ENCODE measurements at places on chromosomes 5 and 9.
A peak's percentile ranks its signal among the peaks of the same experiment; 100 is the strongest.

DNA sequence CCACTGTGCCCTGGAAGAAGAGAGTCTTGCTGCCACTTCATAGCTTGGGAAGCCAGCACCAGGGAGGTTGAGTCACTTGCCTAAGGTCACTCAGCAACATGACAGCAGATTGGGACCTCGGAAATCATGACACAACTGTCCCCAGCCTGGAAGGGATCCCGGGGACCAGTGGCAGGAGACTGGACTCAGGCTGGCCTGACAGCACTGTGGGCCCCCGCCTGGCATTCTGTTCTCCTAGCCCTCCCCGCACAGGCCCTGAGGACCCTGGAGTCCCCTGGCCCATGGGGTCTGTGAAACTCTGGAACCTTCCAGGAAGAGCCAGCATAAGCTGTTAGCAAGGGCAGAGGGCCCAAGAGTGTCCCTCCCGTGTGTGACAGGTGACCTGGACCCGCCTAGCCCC is 64.9 kb downstream of the COL5A1 start:
- peaks cover 39% of the 10 kb centered on the region for H3K4me1 ChIP-seq
- peaks cover 2% of the 10 kb centered on the region for H3K27me3 ChIP-seq
- no peak for DNase-seq

DNA sequence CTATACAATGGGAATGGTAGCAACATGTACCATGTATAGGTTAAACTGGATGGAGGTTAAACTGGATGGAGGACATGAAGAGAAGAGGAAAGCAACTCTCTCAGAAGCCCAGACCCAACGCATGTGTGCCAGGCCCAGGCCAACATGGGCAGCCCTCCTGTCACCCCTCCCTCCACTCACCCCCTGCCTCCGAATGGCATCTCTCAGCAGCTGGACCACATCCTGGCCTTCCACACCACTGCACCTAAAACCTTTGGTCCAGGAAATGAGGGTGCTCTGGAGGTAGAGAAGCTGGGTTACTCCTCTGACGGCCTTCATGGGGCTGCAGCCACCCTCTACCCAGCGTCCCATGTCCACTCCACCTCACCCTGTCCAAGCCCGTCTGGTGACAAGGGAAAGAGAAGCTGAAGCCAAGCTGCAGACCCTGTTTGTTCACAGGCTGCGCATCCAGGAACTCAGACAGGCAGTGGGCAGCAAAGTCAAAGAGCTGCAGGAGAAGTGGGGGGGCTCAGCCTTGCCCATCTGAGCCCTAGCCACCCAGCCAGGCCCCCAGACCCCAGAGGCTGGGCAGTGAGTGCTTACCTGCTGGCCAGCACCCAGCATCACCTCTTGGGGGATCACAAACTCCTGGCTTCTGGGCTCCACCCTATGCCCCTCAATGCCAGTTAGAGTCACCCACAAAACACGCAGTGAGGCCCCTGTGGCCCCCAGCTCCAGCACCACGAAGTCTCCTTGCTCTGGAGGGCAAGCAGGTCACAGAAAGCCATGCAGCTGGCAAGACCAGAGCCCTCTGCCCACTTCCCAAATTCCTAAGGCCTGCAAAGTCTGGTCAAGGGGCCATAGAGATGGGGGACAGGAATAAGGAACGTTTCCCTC is 8.5 kb downstream of the HK3 start:
- H3K27ac ChIP-seq, result no peak overlapping the region
- DNase-seq, result no peak
- no peaks in the 10 kb centered on the region for H3K36me3 ChIP-seq
- H3K4me1 ChIP-seq, result no peaks in the 10 kb centered on the region
- no peak overlapping the region for H3K4me3 ChIP-seq

GRCh38 chr5:177988989-177989625 is 6.9 kb downstream of the PROP1 start:
- H3K36me3 ChIP-seq, result no peaks in the 10 kb centered on the region
- no peak overlapping the region for H3K27ac ChIP-seq
- peaks cover 9% of the 10 kb centered on the region for H3K27me3 ChIP-seq
- no peaks in the 10 kb centered on the region for H3K4me1 ChIP-seq

GRCh38 chr5:175380701-175381100 is 63.3 kb downstream of the DRD1 start:
- DNase-seq, result no peak
- no peaks in the 10 kb centered on the region for H3K36me3 ChIP-seq
- no peak overlapping the region for H3K4me3 ChIP-seq
- H3K27ac ChIP-seq, result no peak overlapping the region

DNA sequence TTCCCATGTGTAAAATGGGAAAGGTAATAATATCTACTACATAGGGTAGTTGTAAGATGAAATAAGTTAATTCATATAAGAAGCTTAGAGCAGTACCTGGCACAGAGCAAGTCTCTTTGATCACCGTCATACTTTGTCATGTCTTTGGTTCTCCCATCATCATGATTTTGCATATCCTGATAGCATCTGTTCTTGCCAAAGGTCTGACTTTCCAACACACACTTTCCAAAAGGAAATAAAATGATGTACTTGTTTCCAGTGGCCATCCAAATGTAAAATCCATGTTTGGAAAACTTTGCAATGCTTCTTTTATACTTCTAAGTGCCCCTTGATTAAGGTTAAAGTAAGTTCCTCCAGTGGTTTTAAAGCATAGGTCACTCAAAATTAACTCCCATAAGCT is 266.9 kb upstream of the PTGER4 start:
- no peaks in the 10 kb centered on the region for H3K27me3 ChIP-seq
- no peak overlapping the region for H3K27ac ChIP-seq
- no peak for DNase-seq
- H3K36me3 ChIP-seq, result no peaks in the 10 kb centered on the region
- no peak overlapping the region for H3K4me3 ChIP-seq

DNA sequence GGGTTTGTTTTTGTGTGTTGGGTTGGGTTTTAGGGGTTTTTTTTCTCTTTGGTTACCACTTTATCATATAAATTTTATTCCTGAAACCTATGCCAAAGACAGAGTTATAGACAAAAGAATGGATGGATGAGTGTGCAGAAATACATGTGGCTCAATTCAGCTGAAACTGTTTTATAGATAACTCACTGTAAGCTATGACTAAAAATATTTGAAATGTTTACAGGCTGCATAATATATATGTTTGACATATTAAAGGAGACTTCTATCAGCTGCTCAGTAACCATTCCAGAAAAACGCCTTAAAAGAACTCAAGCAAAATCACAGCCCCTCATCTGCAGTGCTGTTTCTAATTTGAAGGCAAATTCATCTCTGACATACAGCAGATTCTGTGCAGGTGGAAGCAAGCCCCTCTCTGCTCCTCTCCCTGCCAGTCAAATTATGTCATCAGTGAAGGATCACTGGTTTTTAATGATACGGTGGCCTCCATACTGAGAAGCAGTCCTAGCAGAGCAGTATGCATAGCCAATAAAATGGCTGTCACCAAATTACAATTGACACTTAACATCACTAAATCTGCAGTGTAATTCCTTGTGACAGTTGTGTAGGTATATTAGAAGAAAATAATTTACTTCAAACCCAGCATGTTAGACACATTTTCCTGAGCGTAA is 301.6 kb downstream of the NR2F1-AS1 start:
- H3K27me3 ChIP-seq, result peaks cover 3% of the 10 kb centered on the region
- H3K36me3 ChIP-seq, result no peaks in the 10 kb centered on the region
- peaks cover 51% of the 10 kb centered on the region for H3K4me1 ChIP-seq
- H3K27ac ChIP-seq, result no peak overlapping the region

- H3K4me1 ChIP-seq, result peaks cover 36% of the 10 kb centered on the region
- DNase-seq, result no peak
Measured at GRCh38 chr5:81789033-81789432, 38.1 kb upstream of the SSBP2 start.

GRCh38 chr5:7320701-7321301 is 75.1 kb upstream of the ADCY2 start:
- no peak overlapping the region for H3K4me3 ChIP-seq
- H3K4me1 ChIP-seq, result peaks cover 18% of the 10 kb centered on the region
- no peaks in the 10 kb centered on the region for H3K36me3 ChIP-seq
- H3K27ac ChIP-seq, result no peak overlapping the region
- H3K27me3 ChIP-seq, result peaks cover 4% of the 10 kb centered on the region

DNA sequence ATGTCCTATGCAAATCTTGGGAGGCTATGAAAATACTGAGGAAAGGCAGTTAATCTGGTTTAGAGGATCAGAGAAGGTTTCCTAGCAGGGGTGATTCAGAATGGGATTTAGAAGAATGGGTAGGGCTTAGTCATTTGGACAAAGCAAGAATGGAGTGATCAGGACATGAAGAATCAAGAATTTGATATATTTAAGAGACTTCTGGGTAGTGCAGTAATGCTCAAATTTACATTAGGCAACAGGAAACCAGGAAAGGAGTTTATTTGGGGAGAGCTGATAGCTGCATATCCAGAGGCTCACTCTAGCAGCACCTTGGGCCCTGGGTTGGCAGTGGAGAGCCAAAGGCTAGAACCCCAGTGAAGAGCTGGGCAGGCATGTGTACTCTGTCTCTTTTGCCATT is 78.9 kb upstream of the PAPPA start:
- no peak overlapping the region for H3K4me3 ChIP-seq
- H3K36me3 ChIP-seq, result no peaks in the 10 kb centered on the region
- no peaks in the 10 kb centered on the region for H3K27me3 ChIP-seq
- no peak for DNase-seq

DNA sequence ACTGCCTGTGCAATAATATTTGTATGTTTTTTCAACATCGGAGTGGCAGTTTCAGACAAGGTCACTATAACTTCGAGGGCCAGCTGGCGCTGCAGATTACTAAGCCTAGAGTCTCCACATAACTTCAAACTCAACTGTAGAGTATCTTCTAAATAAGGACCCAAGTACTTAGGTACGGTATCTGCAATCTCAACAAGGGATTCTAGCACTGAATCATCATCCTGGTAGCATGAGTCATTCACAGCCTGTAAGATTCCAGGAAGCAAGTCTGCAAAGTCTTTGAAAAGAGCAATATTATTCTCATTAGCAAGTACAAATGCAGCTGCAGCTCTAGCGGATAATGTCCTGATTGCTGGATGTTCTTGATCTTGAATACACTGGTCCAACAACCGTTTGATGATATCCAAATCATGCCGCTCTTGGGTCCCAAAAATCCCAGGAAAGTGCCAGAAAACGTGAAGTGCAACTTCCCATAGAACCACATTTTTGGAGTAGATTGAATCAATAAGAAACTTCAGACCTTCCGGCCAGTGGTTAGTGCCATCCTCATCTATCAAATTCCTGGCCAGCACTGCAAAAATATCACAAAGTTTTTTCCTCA is 654 bp downstream of the RANBP6 start:
- H3K27me3 ChIP-seq, result no peaks in the 10 kb centered on the region
- H3K4me1 ChIP-seq, result peaks cover 43% of the 10 kb centered on the region
- H3K27ac ChIP-seq, result peak overlapping the region; percentile 99
- peak overlapping the region; percentile 100 for H3K4me3 ChIP-seq
- no peak for DNase-seq
- peaks cover 52% of the 10 kb centered on the region for H3K36me3 ChIP-seq

DNA sequence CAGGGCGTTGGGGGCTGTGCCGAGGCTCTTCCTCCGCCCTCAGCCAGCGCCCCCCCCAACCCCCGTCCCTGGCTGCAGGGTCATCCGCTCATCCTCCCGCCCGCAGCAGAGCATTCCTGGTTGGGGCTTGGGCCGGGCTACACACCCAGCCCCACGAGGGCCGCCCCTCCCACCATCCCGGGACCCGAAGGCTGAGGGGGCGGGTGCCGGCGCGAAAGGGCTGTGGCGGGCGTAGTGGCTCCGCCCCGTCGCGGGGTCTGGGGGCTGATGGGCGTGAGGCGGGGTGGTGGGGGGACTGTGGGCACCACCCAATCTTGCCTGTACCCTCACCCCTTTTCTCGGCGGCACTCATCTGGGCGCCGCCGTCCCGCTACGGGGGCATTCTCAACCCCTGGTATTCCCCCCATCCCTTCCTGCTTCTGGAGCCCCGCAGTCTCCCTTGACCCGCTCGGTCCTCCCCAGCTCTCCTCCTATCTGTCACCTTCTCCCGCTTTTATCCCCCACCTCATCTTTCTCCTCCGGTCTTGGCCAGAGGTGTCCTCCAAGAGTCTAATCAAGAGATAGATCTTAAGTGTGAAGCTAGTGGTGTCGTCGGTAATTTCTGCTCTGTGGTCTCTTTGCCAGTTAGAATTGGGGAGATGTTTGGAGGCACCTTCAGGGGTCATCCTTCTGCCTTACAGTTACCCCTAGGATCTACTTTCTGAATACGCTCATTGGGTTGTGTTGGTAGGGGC is 1.6 kb downstream of the FER start:
- peaks cover 3% of the 10 kb centered on the region for H3K27me3 ChIP-seq
- H3K36me3 ChIP-seq, result no peaks in the 10 kb centered on the region
- peak overlapping the region; percentile 94 for H3K4me3 ChIP-seq
- H3K27ac ChIP-seq, result no peak overlapping the region

GRCh38 chr9:124694414-124695279 is 76.5 kb downstream of the NR6A1 start:
- H3K36me3 ChIP-seq, result peaks cover 49% of the 10 kb centered on the region
- peaks cover 55% of the 10 kb centered on the region for H3K4me1 ChIP-seq
- no peak overlapping the region for H3K4me3 ChIP-seq
- DNase-seq, result no peak

DNA sequence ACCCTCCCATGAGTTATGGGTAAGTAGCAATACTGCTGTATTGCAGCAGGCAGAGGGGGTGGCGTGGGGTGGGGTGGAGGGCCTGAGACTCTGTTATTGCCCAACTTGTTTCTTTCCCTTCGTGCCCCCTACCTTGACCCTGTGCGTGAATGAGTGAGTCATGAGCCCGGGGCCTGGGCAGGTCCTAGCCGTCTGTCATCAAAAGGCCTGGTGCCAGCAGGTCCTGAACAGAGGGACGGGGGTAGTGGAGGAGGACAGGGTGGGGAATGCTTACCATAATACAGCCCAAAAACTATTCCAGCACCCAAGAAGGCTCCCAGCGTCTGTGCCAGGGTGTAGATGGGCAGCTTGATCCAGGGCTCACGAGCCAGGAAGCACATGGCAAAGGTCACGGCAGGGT is 4.3 kb downstream of the AQP3 start:
- H3K27ac ChIP-seq, result no peak overlapping the region
- H3K27me3 ChIP-seq, result peaks cover 34% of the 10 kb centered on the region
- H3K4me1 ChIP-seq, result peaks cover 64% of the 10 kb centered on the region

- H3K27me3 ChIP-seq, result peaks cover 11% of the 10 kb centered on the region
- peaks cover 19% of the 10 kb centered on the region for H3K4me1 ChIP-seq
- H3K4me3 ChIP-seq, result no peak overlapping the region
- DNase-seq, result peak; percentile 86
- H3K27ac ChIP-seq, result no peak overlapping the region
- H3K36me3 ChIP-seq, result peaks cover 5% of the 10 kb centered on the region
Measured at GRCh38 chr9:136488247-136489214, 5.7 kb upstream of the SEC16A start.

DNA sequence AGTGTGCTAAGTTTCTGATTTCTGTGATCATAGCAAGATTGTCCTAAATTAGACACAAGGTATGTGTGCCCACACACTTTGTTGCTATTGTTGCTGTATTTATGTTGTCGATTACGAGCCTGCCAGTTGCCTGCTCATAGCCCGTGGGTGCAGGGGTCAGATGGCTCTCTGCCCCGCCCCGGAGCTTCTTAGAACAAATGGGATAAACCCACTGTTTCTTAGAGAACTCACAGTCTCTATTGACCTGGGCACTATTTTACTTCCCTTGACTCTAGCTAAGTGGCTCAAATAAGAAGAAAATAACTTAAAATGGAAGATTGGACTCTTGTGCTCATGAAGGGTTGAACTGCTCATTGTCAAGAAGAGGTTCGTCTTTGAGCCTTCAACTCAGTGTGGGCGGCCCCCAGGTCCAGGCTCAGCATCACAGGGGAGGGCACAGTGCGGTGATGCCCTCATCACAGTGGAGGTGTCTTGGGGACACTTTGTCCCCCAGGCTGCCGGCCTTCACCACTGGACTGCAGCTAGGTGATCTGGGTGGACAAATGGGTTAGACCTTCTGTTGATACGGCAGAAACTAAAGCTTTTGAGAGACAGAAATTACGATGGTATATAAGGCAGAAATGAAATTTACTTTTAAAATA is 155.5 kb downstream of the TENT4A start:
- H3K36me3 ChIP-seq, result no peaks in the 10 kb centered on the region
- no peak for DNase-seq
- peaks cover 6% of the 10 kb centered on the region for H3K27me3 ChIP-seq
- peaks cover 5% of the 10 kb centered on the region for H3K4me1 ChIP-seq
- no peak overlapping the region for H3K4me3 ChIP-seq
- H3K27ac ChIP-seq, result no peak overlapping the region

All from nephron progenitor cell (in vitro differentiated cells).